ENCODE measurements at places on chromosomes 1 and 21. TPM values are rescaled to one million over a fixed set of nuclear protein-coding genes. Genes with fewer than 3 reads are reported as not detected.

Gene PPIAL4G
- 0.61 TPM for total RNA-seq

Gene VANGL2
- 79.4 TPM for total RNA-seq

DNA sequence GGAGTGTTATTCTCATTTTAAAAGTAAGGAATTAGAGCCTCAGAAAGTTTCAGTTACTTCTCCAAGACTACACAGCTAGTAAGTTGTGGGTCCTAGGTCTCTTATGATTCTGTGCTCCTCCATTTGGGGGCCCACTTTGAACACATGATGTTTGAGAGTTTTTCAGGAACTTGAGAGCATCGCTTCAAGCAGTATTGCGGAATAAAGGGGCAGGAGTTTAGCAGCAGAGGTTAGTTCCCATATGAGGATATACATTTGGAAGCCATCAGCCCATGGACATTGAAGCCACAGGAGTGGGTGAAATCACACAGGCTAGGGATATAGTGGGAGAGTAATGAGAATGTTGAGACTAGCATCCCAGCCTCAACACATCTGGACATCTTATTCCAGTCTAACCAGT lies 143.2 kb downstream of the RASAL2 start:
- no peaks in the 10 kb centered on the region for H3K27me3 ChIP-seq
- no peak overlapping the region for H3K27ac ChIP-seq
- peaks cover 4% of the 10 kb centered on the region for H3K4me1 ChIP-seq
- H3K4me3 ChIP-seq: no peak overlapping the region
- no peaks in the 10 kb centered on the region for H3K36me3 ChIP-seq

DNA sequence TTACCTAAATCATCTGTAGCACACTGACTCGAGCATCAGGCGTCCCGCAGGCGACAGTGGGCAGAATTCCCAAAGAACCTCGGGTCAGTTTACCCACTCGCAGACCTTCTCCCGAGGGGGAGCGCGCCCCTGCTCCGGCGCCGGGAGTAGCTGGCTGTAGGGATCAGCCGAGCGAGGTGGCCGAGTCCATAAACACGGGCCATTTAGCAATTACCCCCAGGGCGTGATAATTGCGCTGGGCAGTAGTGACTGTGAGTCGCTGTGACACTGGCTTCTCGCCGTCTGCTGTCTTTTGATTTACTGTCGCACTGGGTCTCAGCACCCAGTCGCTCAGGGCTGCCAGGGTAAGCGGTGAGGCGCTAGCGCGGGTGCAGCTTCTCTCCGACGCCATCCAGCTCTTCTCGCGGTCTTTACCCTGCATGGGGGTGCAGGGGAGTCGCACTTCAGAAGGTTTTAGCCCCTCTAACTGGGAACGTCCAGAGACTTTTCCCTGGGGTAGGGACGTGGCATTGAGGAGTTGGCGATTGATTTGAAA lies 16.2 kb downstream of the HLX start:
- DNase-seq: peak; percentile 55
- peaks cover 49% of the 10 kb centered on the region for H3K27me3 ChIP-seq
- H3K36me3 ChIP-seq: no peaks in the 10 kb centered on the region
- no peak overlapping the region for H3K27ac ChIP-seq

- no peak for DNase-seq
- no peak overlapping the region for H3K4me3 ChIP-seq
- peaks cover 13% of the 10 kb centered on the region for H3K4me1 ChIP-seq
- no peaks in the 10 kb centered on the region for H3K27me3 ChIP-seq
- no peak overlapping the region for H3K27ac ChIP-seq
Measured at GRCh38 chr1:197810812-197811211, 35.5 kb upstream of the DENND1B start.

Gene DIP2A
- total RNA-seq: 55.4 TPM
